ENCODE measurements at places on chromosomes 11 and 22.
A peak's percentile ranks its signal among the peaks of the same experiment; 100 is the strongest.

GRCh38 chr11:655036-655726 lies 18.1 kb downstream of the DRD4 start:
- DNase-seq, result no peak

- no peak for DNase-seq
These were observed 773.2 kb downstream of the FAM181B start for GRCh38 chr11:81960443-81960842.

- no peak for DNase-seq
These were observed 572 bp downstream of the ZNF70 start for GRCh38 chr22:23750367-23750713.

- no peak for DNase-seq
These were observed 8.2 kb upstream of the TSSC4 start for GRCh38 chr11:2392241-2392959.

- DNase-seq, result no peak
These were observed 8.8 kb downstream of the FOXR1 start for GRCh38 chr11:118980191-118980881.

- DNase-seq, result no peak
These were observed 149.8 kb downstream of the MPPED1 start for GRCh38 chr22:43561415-43562178.

GRCh38 chr11:95565724-95566141 lies 223.8 kb downstream of the FAM76B start:
- no peak for DNase-seq

GRCh38 chr11:82233201-82233600 lies 500.5 kb downstream of the FAM181B start:
- no peak for DNase-seq

- DNase-seq, result no peak
These were observed 51.6 kb upstream of the BARX2 start for GRCh38 chr11:129323896-129324502.

- no peak for DNase-seq
These were observed 1070.3 kb downstream of the JRKL start for GRCh38 chr11:97460091-97460490.

GRCh38 chr11:31050061-31050765 lies 319.3 kb downstream of the DCDC1 start:
- no peak for DNase-seq

DNA sequence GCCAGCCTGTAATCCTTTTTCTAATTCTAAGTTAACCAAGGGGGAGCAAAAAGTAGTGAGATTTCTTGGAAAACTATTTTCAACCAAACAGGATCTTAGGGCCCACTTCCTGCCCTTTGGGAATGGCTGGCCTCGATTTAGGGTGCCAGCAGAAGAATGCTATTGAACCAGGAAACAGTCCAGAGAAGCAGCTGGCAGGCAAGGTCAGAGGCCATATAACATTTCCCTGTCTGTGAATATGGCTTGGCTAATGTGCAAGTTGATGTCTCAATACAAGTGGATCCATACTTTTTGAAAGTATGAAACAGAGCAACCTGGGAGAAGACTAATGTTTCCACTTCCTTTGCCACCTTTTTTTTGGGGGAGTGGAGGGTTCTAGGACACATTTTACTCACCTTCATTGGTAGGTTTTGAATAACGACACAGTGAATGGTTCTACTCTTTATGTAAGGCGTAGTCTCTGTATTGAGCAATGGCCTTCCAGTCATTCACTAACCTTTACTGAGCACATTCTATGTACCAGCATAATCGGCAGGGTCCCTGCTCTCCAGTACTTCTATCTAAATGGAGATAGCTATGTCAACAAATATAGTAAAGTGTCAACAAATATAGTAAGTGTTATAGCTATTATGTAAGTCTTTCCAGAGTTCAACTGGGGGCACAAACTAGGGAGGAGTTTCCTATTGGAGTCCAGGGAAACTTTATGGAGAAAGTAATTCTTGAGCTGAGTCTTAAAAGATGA lies 34.2 kb upstream of the RRM1 start:
- no peak for DNase-seq

- DNase-seq, result no peak
These were observed 24.4 kb downstream of the OR8B12 start for GRCh38 chr11:124518989-124519451.

- peak; percentile 41 for DNase-seq
These were observed 669 bp downstream of the MICAL3 start for GRCh38 chr22:18023509-18024275.

DNA sequence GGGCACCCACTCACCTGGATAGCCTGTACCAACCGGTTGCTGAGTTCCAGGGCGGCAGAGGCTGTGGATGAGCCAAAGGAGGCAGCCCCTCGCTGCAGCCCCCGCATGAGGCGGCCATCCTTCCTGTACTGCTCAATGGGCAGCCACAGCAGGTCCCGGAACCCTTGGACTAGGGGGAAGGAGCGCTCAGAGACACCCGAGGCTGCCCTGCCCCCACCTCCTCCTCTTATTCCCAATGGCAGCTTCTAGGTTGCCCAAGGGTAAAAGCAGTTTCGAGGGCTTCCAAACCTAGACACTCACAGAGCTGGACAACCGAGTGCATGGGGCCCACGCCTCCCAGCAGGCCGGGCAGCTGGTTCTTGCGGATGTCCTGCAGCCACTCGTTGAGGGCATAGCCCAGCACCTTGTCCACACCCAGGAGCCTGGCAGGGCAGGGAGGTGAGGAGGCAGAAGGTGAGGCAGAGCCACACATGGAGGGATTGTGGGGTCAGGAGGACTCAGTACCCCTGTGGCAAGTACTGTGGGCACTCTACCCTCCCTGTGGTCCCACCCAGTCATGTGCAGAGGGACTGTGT lies 18.1 kb upstream of the EHD1 start:
- DNase-seq, result no peak

DNA sequence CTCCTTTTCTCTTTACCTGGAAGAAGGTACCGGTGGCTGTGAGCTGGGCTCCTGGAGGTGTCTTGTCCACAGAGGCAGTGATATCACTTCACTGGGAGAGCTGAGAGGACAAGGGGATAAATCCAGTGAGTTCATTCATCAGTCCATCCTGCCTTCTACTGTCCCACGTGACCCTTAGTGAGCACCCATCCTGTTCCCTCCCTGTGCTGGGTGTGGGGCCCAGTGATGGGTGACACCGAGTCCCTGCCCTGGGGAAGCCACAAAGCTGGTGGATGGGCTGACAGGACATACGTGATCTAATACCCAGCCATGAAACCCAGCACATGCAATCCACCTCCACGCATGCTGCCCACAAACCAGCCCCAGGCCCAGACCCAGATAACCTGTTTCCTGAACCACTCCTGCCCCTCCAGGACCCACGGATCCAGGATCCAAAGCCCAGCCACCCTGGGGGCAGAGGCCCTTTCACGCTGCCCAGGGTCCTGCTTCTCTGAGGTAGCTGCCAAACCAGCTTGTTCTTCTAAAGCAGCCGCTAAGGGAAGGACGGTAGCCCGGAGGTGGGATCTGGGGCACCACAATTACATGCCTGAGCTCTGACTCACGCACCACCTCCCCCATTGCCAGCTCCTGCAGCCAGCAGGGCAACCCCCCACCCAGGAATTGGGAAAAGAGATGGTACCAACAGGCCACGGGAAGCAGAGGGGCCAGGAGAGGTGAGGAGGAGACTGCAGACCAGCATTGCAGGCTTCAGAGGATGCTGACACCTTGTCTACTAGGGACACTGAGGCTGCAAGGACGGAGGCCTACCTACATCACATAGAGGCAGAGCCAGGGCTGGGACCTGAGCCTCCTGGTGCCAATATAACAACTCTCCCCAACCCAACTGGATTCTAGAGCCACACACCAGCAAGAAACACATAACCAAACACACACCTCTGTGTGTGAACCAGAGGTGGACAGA lies 35.2 kb downstream of the GDPD5 start:
- DNase-seq, result no peak

DNA sequence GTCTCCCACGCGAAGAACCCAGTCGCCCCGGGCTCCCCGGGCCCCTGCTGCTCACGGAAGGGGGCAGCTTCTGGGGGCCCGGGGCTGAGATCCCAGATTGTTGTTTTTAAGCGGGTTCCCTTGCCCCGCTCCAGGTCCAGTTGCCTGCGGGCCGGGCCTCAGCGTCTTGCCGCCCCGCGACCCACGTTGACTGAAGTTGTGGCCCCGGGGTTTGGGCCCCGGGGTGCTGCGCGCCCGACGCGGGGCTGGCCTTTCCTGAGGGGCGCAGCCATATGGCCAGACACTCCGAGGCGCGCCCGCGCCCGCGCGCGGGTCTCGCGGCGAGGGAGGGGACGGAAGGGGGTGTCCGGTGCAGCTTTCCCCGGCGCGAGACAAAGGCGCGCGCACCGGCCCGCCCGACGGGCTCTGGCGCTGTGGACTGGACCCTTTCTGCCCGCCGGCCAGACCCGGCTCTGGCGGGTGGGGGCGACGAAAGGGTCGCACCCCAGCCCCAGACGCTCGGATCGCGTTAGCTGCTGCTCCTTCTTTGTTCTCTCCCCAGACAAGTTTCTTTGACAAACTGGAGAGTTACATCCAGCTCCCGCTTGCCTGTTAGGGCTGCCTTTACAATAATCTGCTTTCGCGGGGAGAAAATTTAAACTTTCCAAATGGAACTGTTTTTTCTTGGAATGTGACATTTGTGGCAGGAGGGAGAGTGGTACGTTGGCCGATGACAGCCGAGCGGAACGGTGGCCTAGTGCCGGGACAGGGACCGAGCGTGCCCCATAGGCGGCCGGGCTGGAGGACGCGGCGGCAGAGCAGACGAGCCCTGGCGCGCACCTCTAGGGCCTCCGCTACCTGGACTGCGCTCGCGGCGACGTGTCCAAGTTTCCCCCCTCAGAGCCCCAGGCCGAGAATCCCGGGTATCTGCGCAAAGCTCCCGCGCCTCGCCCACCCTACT lies 716 bp downstream of the AMOTL1 start:
- no peak for DNase-seq

GRCh38 chr22:41952713-41953112 lies 763 bp downstream of the SMIM45 start:
- DNase-seq, result no peak

DNA sequence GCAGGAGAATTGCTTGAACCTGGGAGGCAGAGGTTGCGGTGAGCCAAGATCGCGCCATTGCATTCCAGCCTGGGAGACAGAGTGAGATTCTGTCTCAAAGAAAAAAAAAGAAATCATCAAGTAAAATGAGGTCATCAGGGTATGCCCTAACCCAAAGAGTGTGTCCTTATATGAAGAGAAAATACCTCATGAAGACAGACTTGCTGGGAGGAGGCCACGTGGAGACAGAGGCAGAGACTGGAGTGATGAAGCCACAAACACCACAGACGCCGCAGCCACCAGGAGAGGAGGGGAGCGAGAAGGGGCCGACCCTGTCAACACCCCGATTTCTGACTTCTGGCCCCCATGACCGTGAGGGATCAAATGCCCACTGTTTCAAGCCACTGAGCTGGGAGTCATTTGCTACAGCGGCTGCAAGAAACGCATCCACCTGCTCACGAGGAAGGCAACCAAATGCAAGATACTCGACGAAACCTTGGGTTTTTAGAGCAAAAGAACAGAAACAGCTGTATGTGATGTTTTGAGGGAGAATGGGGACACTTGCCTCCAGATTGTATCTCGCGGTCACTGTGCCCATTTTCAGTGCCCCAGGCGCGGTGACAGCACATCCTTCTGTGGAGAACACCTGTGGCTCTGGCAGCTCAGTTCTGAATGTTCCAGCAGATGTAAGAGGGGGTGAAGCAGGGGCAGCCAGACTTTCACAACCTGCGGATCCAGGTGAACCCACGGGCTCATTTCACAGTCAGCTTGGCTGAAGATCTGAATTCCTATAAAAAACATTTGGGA lies 1317.2 kb downstream of the TBC1D22A start:
- DNase-seq, result no peak

- no peak for DNase-seq
These were observed 5.9 kb downstream of the VPS26B start for GRCh38 chr11:134230339-134230738.

DNA sequence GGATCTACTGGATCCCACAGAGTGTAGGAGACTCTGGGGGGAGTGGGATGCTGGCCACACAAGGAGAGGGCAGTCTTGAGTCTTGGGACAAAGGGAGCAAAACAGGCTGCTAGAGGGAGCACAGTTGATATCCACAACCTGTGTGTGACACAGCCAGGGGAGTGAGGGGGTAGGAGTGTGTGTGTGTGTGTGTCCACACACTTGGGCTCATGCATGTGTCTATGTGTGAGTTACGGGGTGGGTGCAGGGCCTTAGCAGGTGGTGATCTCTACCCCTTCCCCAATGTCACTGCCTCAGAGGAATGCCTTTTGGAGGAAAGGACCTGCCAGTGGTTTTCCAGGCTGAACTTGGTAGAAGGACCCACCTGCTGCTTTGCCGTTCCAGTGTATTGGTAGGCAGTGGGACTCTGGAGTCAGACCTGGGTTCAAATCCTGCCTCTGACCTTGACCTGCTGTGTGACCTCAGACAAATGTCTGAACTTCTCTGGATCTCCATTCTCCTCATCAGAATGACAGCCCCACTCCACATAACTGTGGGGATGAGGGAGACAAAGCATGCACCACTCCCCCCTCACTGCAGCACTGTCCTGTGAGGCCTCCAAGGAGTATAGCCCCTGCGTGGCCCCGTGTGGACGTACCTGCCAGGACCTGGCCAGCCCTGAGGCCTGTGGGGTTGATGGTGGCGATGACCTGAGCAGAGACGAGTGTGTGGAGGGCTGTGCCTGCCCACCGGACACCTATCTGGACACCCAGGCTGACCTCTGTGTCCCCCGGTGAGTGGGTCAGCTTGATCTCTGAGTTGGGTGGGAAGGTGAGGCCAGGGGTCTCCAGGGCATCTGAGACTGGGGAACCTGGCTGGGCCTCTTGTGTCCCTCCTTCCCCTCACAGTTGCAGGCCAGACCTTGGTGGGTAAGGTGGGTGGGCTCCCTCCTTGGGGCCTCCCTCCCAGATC lies 27.4 kb downstream of the OTOG start:
- no peak for DNase-seq

DNA sequence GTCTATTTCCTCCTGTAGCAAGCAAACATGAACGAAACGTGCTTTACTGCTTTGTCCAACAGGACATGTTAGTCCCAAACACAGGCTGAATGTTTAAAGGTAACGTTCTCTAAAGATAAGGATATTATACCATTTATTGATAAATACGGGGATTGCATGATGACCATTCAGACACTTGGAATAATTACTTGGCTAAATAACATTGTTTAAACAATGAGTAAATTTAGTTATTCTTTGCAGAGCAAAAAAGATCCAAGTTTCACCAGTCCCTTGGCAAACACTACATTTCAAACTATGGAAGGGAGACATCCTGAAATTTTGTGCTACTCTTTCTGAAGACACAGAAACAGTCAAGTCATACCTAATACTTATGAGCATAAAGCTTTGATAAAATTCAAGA lies 88.0 kb downstream of the ZNF280B start:
- DNase-seq, result no peak

- DNase-seq, result peak; percentile 75
These were observed 31.0 kb downstream of the MCM5 start for GRCh38 chr22:35430897-35431322.

DNA sequence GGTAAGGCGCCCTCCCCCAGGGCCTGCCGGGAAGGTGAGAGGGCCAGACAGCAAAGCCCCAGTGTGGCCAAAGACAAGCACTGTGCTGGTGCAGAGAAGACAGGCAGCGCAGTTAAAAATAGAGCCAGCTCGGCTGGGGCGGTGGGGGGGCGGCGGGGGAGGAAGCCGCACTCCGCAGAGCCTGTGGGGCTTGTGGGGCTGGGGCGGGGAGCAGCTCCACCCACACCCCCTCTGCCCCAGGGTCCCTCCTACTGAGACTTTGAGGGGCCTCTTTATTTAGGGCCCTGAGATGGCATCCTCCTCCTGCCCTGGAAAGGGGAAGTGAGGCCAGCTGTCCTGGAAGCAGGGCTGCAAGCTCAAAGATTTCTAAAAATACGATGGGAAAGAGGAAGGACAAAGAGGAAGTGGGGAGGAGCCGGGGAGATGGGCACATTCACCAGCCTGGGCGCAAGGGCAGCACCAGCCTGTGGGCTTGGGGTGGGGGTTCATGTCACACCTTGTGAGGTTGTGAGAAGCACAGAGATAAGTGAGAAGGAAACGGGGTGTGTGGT lies 2.6 kb downstream of the CYTH4 start:
- DNase-seq, result peak; percentile 48
